ENCODE measurements at places on chromosomes 13 and 19. TPM values are rescaled to one million over a fixed set of nuclear protein-coding genes. Genes with fewer than 3 reads are reported as not detected.
A peak's percentile ranks its signal among the peaks of the same experiment; 100 is the strongest.

- H3K4me1 ChIP-seq, result peaks cover 13% of the 10 kb centered on the region
- no peak for DNase-seq
- no peaks in the 10 kb centered on the region for H3K36me3 ChIP-seq
- no peak overlapping the region for H3K27ac ChIP-seq
- H3K4me3 ChIP-seq, result no peak overlapping the region
These were observed 139.0 kb downstream of the FLT1 start for GRCh38 chr13:28355822-28356371.

GRCh38 chr13:91045351-91046034 is 302.0 kb upstream of the MIR17HG start:
- H3K36me3 ChIP-seq, result no peaks in the 10 kb centered on the region
- no peak for DNase-seq
- H3K4me1 ChIP-seq, result no peaks in the 10 kb centered on the region
- H3K4me3 ChIP-seq, result no peak overlapping the region
- H3K27ac ChIP-seq, result no peak overlapping the region

PSG4 gene
- not detected for total RNA-seq

DNA sequence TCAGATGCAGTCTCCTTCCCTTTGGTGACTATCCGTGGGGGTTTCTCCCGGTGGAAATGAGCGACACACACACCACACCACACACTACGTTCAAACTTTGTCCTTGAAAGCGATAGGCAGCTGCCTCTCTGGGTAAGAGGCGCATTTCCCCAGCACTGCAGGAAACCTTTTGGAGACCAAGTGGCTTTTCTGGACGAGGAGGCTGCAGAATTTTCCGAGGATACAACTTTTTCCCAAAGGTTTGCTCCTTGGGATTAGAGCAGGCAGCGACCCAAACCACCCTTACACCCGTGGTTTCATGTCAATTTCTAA is 38.2 kb upstream of the FLT1 start:
- H3K4me3 ChIP-seq, result peak overlapping the region; percentile 73
- peaks cover 49% of the 10 kb centered on the region for H3K27me3 ChIP-seq
- H3K36me3 ChIP-seq, result no peaks in the 10 kb centered on the region
- H3K4me1 ChIP-seq, result no peaks in the 10 kb centered on the region
- no peak for DNase-seq

- H3K36me3 ChIP-seq, result no peaks in the 10 kb centered on the region
- peak; percentile 4 for DNase-seq
- H3K27ac ChIP-seq, result no peak overlapping the region
- H3K4me3 ChIP-seq, result no peak overlapping the region
- H3K27me3 ChIP-seq, result no peaks in the 10 kb centered on the region
These were observed 250.3 kb upstream of the ATXN8OS start for GRCh38 chr13:69857183-69857821.
